ENCODE measurements at places on chromosomes 4 and X. TPM values are rescaled to one million over a fixed set of nuclear protein-coding genes. Genes with fewer than 3 reads are reported as not detected.

- no peak for DNase-seq
These were observed 12.1 kb downstream of the GPRIN3 start for GRCh38 chr4:89295415-89295927.

Gene EMCN
- 5.4 TPM for total RNA-seq

DNA sequence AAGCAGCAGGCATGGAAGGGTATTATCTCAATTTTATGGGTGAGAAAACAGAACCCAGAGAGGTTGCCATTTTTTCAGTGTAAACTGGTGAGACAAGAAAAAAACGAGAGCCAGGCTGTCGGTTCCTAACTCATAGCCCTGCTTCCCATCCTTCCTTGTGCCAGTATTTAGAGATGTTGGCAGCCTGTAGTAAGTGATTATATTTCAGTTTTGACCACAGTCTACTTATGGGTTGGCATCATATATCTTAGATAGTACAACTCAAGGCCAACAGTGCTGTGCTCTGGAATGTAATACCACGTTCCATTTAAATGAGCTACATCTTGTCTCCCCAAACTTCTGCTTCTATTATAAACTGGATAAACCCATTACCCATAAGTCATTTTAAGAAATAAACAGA is 40.8 kb downstream of the XK start:
- DNase-seq: no peak

GRCh38 chr4:140744421-140744820 is 11.8 kb downstream of the TBC1D9 start:
- no peak for DNase-seq

DNA sequence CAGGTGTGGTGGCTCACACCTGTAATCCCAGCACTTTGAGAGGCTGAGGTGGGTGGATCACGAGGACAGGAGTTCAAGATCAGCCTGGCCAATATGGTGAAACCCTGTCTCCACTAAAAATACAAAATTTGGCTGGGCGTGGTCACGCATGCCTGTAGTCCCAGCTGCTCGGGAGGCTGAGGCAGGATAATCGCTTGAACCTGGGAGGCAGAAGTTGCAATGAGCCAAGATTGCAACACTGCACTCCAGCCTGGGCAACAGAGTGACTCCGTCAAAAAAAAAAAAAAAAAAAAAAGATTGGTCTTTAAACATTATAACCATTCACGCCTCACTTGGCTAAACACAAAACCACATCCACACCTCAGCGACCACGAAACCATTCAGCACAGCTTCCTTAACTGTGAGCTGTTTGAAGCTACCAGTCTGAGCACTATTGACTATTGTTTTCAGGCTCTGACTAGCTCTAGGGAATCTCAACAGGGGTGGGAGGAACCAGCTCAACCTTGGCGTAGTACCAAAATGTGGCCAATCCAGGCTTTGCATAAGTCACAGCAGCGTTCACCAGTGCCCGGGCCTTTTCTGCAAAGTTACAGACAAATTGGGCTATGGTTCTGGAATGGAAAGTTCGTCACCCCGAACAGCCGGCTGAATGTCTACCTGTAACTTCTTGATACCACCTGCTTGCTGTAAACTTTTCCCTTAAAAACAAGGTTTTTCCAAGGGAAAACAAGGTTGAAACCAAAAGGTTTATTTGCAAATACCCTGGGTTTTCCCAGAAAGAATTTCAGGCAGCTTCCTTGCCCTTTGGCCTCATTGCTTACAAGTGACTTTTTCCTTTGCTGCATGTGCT is 73.6 kb upstream of the DHX15 start:
- DNase-seq: peak; percentile 48

- DNase-seq: no peak
These were observed 12.2 kb downstream of the WDR1 start for GRCh38 chr4:10104211-10104990.

Gene NXF2B
- total RNA-seq: not detected

GRCh38 chr4:44931720-44932119 is 205.4 kb upstream of the GNPDA2 start:
- DNase-seq: no peak

Gene CSAG3
- not detected for total RNA-seq

GRCh38 chrX:116194649-116195048 is 24.1 kb downstream of the AGTR2 start:
- DNase-seq: no peak

DNA sequence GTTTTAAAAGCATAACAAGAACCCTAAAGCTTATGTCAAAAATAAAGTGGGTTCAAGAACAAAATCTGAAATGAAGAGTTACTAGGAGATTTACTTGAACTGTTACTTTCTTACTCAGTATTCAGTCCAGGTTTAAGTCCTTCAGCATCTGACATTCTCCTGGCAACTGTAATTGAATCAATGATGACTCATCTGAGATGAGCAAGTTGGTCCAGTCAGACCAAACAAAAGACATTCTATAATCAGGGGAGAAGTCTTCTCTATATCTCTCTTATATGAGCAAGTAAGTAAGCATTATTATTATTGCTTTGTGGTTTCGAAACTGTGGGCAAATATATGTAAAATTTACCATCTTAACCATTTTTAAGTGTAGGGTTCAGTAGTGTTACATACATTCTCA is 34.6 kb downstream of the MAP9 start:
- DNase-seq: no peak

DNA sequence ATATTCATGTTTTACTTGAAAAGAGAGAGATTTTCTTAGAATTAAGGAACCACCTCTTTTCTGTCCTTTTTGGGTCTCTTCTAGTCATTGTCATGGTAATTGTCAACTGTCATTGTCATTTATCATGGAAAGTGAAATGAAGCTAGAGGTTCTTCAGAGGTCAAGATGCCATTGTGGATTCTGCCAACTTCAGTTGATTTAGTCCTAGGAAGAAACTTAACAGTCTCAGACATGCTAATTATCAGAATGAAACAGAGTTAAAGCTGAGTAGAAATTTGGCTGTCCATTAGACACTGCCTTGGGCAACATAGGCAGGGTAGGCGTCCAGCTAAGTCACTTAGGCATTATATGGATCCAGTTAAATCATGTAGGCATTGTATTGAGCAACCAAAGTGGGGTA is 796.1 kb upstream of the ADGRL3 start:
- no peak for DNase-seq

DNA sequence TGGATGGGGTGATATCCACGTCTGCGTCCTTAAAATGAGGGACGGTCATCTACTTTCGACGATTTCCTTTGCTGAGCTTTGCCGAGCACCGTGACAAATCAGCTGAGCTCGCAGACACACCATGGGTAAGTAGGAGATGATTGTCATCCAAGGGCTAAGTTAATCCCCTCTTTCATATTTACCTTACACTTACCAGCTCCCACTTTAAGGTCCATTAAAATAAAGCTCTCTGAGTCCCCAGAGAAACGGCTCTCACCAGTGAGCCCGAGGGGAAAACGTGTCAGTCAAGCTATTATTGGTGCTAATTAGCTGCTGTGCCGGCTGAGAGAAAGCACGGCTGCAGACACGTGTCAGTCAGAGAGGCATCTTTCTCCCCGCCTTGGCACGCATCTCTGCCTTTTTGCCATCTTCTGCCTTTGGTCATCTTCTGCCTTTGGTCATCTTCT is 72.2 kb downstream of the CRLF2 start:
- no peak for DNase-seq
